ENCODE measurements at places on chromosomes 16 and 17. TPM values are rescaled to one million over a fixed set of nuclear protein-coding genes. Genes with fewer than 3 reads are reported as not detected.
A peak's percentile ranks its signal among the peaks of the same experiment; 100 is the strongest.

DNA sequence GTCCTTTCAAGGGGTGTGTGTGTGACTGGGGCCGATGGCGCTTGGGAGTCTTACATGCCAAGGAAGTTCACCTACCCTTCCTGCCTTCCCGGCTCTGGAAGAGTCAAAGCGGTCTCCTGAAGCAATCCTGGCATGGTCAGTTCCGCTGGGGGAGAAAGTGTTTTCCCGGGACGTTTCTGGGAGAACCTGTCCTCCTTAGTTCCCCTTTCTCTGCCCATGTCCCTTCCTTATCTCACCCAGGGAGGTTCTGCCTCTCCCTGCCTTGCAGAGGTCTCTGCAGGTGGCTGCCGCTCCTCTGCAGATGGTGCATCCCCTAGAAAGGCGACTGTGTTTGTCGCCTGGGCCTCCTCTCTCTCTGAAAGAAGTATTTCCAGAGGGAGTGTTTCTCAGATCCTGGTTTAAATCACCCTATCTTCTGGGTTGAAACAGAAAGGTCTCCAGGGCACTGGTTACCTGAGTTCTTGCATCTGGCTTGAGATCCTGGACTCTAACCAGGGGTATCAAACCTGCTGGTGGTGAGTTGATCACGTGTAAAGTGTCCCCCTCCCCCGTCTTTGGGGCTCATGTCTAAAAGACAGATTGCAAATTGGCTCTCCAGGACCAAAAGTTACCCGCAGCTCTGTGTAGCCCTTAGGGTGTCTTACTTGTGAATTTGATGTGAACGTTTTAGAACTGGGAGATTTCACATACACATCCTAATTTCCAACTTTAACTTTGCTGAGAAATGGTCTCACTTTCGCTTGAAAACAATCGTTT is 1.9 kb downstream of the PRKCB start:
- no peak for DNase-seq

RSAD1 gene
- total RNA-seq, result 31.6 TPM

- DNase-seq, result no peak
These were observed 1.0 kb downstream of the HSD11B2 start for GRCh38 chr16:67431775-67432505.

DNA sequence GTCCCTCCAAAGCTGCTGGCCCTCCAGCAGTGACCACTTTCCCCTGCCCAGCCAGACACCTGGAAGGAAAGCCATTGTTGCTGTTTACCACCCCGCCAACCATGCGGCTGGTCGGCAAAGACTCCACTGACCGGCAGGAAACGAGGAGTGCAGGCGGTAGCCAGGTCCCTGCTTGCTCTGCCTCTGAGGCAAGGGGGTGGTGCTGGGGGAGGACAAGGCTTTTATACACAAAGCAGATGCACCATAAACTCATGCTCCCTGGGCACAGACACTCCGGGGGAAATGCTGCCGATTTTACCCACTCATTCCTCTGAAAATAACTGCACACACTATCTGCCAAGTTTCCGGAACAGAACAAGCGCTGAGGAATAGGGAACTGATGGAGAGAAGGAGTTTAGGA is 62.8 kb upstream of the GRIN2A start:
- DNase-seq, result no peak

GRCh38 chr17:72901083-72901482 is 191.4 kb downstream of the SLC39A11 start:
- DNase-seq, result no peak

DNA sequence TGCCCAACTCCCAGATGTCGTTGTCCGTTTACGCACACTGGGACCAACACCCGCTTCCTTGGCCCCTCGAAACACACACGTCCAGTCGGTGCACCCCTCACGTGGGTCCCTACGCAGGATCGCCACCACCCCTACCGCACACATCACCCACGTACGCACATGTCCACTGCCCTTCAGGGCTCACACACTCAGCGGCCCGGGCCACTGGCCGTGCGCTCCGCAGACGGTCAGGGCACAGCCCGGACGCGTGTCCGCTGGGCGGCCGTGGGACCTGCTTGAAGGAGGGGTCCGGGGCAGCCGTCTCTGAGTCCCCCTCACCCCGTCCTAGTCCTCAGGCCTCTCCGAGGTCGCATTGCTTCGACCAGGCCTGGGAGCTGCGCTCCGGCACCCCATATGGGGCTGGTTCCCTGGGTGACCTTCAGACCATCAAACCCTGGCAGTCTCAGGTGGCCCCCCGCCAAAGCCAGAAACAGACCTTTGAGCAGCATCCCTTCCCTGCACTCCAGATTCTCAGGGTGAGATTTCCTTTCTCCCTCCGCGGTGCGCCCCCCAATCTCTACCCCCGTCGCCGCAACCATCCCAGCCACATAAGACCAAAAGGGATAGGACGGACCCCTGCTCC is 914 bp upstream of the GPRC5B start:
- DNase-seq, result peak; percentile 31

DNA sequence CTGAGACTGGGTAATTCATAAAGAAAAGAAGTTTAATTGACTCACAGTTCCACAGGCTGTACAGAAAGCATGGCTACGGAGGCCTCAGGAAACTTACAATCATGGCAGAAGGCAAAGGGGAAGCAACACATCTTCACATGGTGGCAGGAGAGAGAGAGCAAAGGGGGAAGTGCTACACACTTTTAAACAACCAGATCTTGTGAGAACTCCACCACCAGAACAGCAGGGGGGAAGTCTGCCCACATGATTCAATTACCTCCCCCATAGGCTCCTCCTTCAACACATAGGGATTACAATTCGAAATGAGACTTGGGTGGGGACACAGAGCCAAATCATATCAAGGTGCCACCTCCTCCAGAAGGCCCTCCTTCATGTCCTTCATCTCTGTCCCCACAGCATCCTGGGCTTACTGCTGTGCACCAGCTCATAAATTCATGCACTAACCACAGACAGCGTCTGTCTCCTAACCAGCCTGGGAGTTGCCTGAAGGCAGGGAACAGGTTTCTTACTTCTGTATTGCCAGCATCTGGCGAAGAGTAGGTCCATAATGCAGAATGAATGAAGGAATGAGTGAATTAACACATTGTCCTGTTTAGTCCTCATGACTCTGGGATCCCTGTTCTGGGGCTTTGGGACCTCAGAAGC is 74.4 kb downstream of the WSB1 start:
- no peak for DNase-seq

C16orf96 gene
- not detected for total RNA-seq

GRCh38 chr16:89815639-89816348 is 653 bp downstream of the FANCA start:
- no peak for DNase-seq

NFAT5 gene
- total RNA-seq, result 19.7 TPM

All from left cardiac atrium (tissue), 4 donors.